ENCODE measurements at places on chromosomes 6 and 20. TPM values are rescaled to one million over a fixed set of nuclear protein-coding genes. Genes with fewer than 3 reads are reported as not detected.

DNA sequence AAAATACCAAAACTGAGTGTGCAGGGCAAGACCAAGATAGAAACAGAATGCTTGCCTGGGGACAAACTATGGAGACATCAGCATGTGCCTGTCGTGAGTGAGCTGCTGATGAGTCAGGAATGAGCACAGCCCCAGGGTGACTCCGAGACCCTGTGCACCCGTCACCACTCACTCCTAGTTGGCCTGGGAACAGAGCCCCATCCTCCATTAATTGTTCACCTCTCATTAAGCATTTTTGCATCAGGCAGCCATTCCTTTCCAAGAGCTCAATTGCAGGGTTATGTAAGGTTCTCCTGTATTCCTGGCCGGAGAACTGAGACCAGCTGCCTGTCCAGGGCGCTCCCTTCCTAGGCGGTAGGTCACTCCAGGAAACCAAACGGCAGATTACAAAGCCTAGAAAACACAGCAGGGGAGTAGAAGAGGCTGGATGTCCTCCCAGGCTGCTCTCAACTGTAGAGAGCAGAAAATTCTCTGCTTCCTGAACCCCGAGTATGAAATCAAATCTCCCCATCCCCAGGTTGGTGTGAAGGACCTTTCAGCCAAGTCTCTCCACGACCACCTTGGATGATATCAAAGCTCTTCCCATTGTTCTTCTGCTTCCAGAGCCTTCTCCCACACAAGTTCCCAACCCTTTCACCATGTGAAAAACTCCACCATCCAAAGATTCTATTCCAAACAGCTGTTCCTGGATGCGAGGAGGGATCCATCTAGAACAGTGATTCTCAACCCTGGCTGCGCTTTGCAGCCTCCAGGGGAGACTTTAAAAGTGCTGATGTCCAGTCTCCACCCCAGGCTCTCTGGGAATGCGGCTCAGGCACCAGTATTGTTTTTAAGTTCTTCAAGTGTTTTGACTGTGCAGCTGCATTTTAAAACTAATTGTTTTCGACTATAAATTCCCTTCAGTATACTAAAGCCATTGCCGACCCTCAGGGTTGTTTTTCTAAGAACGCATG is 532.6 kb upstream of the JARID2 start:
- DNase-seq: peak; percentile 83

- DNase-seq: peak; percentile 74
Observed at GRCh38 chr6:30340589-30341054, 4.3 kb upstream of the RPP21 start.

GRCh38 chr20:13035399-13036152 is 26.8 kb downstream of the SPTLC3 start:
- no peak for DNase-seq

GRCh38 chr20:46388937-46389336 is 17.5 kb downstream of the ELMO2 start:
- no peak for DNase-seq

GRCh38 chr6:3291346-3291745 is 32.6 kb downstream of the PSMG4 start:
- no peak for DNase-seq

- no peak for DNase-seq
Observed at GRCh38 chr6:42367353-42368011, 84.2 kb downstream of the TRERF1 start.

GRCh38 chr20:50719328-50719727 is 12.1 kb upstream of the PARD6B start:
- DNase-seq: no peak

DNA sequence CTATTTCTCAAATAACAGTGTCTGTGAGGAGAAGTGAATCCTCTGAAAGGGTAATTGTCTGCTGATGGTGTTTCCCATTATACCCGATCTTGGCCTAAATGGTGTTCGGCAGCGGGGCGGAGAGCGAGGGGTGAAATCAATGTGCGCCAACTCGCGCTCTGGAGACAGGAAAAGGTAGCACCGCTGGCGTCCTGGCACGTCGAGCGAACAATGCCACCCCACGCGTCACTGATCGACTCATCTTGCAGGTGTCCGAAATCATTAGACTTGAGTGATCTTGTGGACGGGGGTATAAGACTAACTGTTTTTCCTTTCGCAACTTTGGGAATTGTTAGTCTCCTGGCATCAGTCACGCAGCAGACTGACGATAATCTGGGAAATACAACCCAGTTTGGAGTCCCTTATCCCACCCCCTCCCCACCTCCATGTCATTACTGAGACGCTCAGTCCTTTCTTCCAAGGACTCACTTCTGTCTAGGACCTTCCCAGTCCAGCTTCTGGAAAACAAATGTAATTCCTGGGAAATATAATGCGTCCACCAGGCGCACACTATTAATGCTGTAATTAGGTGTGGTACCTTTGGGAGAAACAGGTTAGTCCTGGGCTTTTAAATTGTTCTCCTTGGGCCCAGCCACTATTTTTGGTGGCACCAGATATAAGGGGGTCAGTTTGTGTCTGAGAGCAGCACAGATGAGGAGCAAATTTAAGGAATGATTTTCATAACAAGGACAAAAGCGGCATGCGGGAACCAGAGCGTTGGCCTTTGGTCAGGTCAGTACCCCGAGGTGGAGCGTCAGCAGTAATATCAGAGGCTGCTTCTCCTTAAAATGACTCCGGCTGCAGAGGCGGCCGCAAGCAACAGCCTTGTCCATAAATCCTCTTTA is 2.3 kb downstream of the LINC00237 start:
- DNase-seq: no peak

DNA sequence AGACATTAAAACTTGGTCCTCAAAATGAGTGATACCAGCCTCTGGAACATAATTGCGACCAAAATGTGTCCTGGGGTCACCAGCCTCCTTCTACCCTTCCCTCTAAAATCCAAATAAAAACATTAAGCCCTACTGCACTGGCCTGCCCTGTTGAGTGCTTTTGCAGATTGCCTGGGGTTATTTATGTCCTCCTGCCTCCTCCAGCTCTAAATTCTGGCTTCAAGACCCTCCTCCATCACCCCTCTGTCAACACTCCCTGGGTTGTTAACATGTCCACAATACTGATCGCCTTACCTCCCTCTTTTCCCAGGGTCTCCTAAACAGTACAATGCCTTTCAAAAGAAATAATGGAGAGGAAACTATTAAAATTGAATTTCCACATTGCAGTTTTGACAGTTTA is 327.5 kb downstream of the NRN1 start:
- no peak for DNase-seq

DNA sequence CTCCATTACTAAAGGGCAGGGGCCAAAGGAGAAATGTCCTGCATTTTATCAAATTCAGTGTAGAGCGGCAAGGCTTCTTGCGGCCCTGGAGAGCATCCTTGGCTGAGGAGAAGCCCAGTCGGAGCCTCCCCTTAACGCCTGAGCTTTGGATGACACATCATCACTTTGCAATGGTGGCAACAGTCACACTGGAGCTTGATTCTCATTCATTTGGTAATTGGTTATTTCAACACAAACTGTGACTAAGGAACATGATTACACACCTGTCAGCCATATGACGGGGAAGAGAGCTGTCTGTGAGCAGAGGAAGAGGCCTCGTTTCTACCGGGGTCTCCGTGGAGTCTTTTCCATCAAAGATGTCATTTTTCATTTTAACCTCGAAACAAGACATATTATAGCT is 81.4 kb downstream of the SOBP start:
- DNase-seq: no peak

DNA sequence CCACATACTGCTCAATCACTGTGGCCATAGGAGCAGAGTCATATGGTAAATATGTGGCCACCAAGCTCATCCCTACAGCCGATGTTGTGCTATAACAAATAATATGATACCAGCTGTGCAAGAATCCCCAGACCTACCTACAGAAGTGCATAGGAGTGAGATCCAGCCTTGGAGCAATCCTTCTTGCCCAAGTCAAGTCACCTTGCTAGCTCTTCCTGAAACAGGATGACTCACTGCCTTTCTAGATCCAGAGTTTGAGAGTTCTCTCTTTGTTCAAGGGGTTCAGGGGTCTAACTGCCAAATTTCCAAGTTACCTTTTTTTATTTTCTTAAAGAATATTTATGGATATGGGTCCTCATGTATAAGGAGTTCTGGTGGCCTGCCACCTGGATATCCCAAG is 195.7 kb upstream of the MAN1A1 start:
- no peak for DNase-seq

- no peak for DNase-seq
Observed at GRCh38 chr20:36093025-36093803, 61.3 kb upstream of the EPB41L1 start.

MTFR2 gene
- total RNA-seq: 1.3 TPM

BACH2 gene
- total RNA-seq: 17.5 TPM

MDFI gene
- 144 TPM for total RNA-seq

SLC17A4 gene
- total RNA-seq: not detected

HLA-DMA gene
- total RNA-seq: 8.1 TPM

Data from astrocyte (in vitro differentiated cells and primary cell).